ENCODE measurements at places on chromosomes 5 and 9.

- no peak for DNase-seq
These were observed 56.4 kb downstream of the GTF3C4 start for GRCh38 chr9:132726576-132727130.

DNA sequence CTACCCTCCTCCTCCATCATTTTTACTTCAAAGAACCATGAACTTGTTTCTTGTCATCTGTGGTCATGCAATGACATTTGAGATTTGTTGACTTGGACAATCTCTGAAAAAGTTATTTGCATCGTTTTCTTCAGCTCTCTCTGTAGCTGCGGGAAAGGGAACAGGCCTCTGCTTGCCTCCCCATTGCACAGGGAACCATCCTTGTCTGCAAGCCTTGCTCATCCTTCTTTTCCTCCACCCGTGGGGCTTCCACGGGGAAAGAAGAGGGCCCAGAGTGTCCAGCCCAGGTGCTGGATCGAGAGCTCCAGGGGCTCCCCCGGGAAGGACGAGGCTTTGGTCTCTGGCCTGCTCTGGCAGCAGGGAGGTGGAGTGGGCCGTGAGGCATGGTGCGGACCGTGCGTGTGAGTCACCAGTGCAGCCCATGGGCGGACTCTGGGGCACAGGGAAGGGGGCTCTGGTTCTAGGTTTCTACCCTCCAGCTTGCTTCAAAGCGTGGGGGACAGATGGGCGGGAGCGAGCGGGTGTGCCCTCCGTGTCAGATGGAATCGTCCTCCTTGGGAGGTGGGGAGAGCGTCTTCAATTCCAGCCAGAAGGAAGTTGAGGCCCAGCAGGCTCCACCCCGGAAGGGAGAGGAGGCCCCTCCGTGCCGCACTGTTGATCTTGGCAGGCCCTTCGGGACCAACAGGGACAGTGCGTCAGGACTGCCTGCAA is 6.0 kb upstream of the IRX4 start:
- DNase-seq: no peak

- DNase-seq: no peak
These were observed 49.5 kb downstream of the TRIM32 start for GRCh38 chr9:116736399-116737151.

- no peak for DNase-seq
These were observed 84.8 kb upstream of the FAM169A start for GRCh38 chr5:74950836-74951515.

DNA sequence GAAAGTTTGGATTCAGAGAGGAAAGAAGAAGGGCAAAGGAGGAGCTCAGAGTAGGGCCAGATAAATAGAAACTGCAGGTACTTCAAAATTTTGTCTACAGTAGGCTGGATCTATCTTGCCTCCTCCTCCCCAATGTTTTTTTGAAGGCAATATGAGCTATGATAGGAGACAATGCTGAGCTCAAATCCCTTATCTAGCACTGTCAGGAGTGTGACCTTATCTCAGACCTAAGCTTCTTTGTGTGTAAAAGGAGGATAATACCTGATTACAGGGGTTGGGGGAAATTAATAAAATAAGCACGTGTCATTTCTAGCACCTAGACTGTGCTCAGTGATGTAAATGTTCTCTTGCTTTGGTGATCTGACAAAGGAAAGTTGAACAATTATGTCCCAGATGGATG is 137.8 kb upstream of the CD180 start:
- DNase-seq: no peak

DNA sequence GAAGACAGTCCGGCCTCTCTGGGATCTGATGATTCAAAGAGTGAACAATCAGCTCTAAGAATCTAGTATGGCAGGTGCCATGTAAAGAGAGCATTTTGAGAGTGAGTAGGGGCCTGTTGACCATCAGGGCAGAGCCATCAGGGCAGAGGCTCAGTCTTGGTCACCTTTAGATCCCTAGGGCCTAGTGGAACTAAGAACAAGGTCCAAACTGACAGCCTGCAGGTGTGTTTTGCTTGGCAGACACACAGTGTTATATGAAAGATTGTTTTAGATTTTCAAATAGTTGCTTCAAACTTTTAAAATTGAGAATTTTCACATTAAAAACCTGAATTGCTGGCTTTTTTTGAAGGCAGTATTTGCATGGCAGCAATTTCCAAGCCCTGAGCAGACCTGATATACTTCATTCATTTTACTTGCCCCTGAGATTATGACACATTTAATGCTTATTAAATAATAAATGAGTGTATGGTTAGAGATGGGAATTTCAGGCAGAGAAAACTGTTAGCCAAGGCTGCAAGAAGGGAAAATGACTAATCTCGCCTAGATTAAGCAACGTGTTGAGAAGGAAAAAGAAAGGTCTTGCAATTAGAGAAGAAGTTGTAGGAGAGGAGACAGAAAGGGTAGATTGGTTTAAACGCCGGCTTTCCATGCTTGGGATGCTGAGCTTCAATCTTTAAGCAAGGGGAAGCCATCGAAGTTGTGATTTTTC is 279.6 kb downstream of the ARRDC3 start:
- no peak for DNase-seq

DNA sequence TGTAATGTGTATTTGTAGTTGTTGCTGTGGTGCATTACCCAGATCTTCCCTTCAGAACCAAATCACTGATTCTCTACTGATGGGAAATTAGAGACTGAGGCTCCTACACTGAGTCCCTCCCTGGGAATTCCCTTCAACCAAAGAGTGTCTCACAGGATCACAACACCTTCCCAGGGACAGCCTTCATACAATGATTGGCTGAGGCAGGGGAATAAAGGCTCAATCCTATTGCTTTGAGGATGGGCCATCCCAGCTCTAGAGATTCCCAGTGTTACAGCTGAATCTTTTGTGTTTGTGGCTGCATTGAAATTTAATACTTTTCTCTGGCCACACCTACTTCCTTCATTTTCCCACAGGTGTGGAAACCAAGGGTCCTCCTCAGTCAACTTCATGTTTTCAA is 96.4 kb upstream of the ELL2 start:
- no peak for DNase-seq

DNA sequence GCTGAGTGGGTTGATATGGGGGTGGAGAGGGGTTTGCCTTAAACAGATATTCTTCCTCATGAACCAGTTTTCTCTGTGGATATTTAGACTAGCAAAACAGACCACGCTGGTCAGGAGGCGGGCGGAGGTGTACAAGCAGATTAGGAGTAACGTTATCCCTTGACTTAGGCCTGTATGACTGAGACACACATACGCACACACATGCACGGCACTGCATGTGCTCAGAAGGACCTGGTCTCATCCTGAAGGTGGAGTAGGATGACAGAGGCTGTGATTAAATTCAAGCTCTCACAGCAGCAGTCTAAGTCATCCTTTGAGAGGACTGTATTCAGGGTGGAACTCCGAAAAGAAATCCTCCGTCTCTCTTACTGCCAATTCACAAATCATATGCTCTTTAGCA is 209.7 kb downstream of the DIRAS2 start:
- DNase-seq: no peak

GRCh38 chr5:120124031-120124430 is 340.1 kb upstream of the PRR16 start:
- DNase-seq: no peak

DNA sequence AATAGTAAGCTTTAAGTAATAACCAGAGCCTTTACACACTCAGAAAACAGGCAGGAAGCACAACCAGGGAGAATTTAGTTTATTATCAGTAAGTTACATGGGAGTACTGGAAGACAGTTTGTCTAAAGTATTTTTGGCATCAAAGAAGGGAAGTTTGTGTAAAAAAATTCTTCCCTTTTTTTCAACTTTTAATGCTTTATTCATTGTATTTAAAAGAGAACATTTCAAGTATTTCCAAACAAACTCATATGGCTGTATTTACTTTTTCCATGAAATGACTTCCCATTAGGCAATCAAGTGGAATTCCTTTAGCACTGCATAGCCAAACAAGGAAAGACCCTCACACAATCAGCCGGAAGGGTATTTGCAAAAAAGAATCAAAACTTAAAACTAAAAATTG is 26.7 kb downstream of the RNF145 start:
- DNase-seq: no peak

DNA sequence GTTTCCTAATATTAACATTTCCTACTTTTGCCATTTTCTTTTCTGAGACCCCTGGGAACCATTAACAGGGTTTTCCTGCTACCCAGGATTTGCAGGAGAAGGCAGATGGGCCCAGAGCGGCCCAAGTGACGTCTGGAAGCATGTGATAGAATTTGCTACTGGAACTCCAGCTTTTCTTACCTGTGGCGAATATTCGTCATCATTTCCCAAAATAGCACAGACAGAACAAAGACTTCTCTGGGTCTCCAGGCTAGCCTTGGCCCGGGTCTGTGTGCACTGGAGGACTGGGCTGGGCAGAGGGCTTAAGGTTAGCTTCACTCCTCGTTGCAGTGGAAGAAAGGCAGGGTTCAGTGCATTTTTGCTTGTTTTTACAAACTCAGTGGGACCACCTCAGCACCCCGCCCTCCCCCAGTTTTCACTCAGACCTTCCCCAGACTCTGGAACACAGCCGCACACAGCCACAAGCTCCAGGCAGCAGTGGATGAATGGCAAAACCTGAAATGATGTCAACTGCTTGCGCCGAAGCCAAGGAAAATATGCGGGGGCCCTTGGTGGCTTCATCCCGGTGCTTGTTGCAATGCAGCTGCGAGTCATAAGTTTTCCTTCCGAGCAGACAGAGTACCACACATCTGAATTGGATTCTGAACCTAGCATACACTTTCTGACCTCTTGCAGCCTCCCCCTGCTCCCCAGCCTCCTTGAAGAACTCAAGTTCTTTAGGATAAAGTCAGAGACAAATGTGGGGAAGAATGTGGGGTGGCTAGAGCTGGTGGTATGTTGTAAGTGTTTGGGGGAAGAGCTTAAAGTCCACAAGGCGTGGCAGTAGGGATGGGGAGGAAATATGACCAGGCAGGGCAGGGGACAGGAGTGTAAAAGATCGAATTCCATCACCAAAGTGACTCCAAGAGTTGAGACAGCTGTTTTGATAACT is 586.0 kb downstream of the CCDC171 start:
- DNase-seq: no peak

DNA sequence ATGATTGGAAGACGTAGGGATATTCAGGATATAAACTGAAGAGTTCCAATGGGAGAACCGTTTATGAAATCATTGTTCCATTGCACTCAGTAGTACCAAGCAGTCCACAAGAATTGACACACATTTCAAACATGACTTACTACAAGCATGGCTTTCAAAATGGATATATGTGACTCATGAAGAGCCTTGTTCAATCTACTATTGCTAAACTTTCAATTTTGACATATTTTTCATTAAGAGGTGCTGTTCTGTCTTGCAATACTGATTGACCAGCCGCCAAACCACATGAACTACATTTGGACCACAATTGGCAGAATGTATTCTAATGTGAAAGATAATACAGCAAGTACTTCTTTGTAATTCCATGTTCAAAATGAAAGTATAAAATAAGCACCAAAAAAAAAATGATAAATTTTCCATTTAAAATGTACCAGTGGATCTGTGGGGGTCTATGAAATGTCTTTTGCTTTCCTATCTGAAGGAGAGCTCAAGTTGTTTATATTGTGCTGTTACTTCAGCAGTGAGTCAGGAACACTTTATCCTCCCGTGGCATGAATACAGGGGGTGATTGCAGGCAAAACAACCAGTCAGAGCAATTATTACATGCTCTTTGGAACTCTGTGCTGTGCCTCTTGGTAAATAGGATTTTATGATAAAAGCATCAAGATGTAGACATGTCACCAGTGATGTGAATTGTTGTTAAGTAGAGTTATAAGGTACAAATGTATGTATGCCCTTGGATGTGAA is 366.0 kb downstream of the ARRDC3 start:
- DNase-seq: no peak
